ENCODE measurements at places on chromosomes 11 and 22. TPM values are rescaled to one million over a fixed set of nuclear protein-coding genes. Genes with fewer than 3 reads are reported as not detected.

DNA sequence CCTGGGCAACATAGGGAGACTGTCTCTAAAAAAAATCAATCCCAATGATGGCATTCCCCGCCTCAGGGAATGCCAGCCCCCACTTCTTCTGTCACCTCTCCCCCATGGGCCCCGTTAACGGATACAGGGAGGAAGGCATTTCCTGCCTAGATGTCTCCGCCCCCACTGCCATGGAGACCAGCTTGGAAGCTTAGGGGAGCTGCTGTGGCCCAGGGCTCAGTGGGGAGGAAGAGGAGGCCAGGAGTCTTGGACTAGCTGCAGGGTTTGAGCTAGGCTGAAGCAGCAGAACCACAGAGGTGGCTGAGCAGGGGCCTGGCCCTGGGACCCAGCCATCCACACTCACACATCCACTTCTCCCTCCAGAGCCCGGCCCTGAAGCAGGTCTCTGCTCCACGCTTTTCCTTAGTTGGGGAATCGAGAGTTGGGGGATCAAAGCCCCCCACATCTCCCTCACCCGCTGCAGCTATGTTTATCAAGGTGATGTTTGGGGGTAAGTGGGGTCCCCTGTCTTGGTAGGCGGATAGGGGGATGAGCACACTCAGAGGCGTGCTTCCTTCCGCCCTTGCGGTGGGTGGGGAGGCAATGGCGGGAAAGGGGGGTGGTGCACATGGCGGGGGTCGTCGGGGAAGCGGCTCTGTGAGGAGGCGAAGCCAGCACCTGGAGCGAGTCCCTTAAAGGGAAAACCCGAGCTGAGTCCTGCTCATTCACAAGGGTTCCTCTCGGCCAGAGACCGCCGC is at the start of gene C22orf15:
TSS of gene C22orf15 (plus strand) at position 149 of the 737 bp plus-strand sequence. CDS start at position 466, 317 bp downstream.
- DNase-seq = no peak

- DNase-seq = no peak
Measured at GRCh38 chr22:26778372-26778771, 121.0 kb downstream of the MIAT start.

GRCh38 chr11:36151933-36152580 is 137.2 kb downstream of the COMMD9 start:
- no peak for DNase-seq

The DEPDC7 gene
- total RNA-seq = 4.7 TPM

DNA sequence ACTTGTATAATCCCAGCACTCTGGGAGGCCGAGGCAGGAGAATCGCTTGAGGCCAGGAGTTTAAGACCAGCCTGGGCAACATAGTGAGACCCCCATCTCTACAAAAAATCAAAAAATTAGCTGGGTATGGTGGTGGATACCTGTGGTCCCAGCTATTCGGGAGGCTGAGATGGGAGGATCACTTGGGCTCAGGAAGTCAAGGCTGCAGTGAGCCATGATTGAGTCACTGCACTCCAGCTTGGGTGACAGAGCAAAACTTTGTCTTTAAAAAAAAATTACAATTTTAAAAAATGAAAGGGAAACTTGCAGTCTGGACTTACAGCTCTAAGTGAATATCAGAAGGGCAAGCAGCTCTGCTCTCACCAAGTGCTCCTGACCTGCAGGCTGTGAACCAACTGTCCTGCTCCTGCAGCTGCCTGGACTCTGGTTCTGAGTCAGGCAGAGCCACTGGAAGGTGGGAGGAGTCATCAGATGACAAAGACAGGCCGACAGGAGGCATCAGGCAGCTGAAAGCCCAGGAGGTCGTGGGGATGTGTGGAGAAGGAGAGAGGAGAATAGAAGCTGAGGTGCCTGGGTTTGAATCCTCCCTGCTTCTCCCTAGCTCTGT is 9.6 kb downstream of the SMTNL1 start:
- DNase-seq = no peak

GRCh38 chr11:24819863-24820434 is 323.1 kb downstream of the LUZP2 start:
- DNase-seq = no peak

DNA sequence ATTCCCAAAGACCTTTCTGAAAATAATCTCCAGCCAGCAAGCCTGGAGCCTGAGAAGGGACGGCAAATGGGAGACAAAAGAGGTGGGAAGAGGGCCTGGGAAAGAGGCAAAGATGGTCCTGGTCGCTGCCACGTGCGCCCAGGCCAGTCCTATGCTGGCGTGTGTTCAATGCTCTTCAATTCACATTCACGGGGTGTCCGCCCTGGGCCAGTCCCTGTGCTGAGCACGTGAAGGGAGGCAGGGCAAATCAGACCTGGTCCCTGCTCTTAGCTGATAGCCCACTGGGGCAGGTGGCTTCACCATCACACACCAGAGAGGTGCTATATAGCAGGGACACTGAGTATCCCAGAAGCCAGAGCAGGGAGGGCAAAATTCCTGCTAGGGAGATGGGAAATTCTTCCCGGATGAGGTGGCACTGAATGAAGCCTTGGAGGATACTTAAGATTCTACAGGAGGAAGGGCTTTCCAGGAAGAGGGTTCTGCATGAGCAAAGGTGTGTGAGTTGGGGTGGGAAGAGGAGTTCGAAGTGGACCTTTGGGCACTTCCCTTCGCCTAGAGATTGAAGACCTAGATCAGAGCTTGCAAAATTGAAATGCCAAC is 148.2 kb downstream of the CHST1 start:
- no peak for DNase-seq

- no peak for DNase-seq
Measured at GRCh38 chr11:45927684-45928413, 5.4 kb downstream of the LARGE2 start.

- no peak for DNase-seq
Measured at GRCh38 chr11:16028419-16028818, 327.9 kb downstream of the SOX6 start.

The F2 gene
- total RNA-seq = not detected

The HINFP gene
- total RNA-seq = 33.7 TPM

DNA sequence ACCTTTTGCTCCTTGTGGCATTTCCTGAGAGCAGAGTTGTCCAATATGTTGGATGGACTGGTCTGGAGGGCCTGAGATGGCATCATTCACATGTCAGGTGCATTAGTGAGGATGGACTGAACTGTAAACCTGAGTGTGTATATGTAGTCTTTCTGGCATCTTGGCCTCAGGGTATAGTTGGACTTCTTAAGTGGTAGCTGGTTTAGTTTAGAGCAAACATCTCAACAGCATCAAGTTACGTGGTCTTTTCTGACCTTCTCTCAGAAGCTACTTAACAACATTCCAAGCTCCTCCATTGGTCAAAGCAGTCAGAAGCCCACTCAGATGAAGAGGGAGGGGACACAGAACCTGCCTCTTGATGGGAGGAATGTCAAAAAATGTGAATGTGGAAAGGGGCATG is 829.9 kb downstream of the METTL15 start:
- no peak for DNase-seq

The ANKK1 gene
- total RNA-seq = 1.3 TPM

GRCh38 chr11:87284306-87284705 is 246.6 kb downstream of the TMEM135 start:
- no peak for DNase-seq

The CHEK1 gene
- total RNA-seq = 2.1 TPM

- DNase-seq = no peak
Measured at GRCh38 chr22:19965771-19966709, 24.4 kb upstream of the TXNRD2 start.

The BTBD18 gene
- not detected for total RNA-seq

The GAL3ST1 gene
- 0.61 TPM for total RNA-seq

The CHRNA10 gene
- 1.1 TPM for total RNA-seq

- no peak for DNase-seq
Measured at GRCh38 chr11:82194521-82194920, 539.1 kb downstream of the FAM181B start.

GRCh38 chr11:72962084-72962483 is 147.9 kb downstream of the ATG16L2 start:
- DNase-seq = no peak

The GRM5 gene
- not detected for total RNA-seq

GRCh38 chr11:74373382-74373781 is 24.9 kb downstream of the PGM2L1 start:
- DNase-seq = no peak

DNA sequence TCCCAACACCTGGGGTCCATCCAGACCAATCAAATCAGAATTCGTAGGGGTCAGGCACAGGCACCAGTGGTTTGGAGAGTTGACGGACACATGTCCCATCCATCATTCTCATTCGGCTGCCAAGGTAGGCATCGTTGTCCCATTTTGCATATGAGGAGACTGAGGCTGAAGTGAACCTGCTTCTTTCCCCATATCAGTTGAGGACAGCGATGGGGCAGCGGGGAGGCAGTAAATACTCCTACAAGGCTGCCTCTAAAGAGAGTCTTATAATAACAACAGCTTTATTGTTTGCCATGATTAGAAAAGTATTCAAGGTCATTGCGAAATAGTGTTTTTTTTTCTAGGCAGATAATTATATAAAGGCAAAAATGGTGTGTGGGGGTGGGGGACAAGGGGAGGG is 1.6 kb upstream of the BEST1 start:
- DNase-seq = no peak

DNA sequence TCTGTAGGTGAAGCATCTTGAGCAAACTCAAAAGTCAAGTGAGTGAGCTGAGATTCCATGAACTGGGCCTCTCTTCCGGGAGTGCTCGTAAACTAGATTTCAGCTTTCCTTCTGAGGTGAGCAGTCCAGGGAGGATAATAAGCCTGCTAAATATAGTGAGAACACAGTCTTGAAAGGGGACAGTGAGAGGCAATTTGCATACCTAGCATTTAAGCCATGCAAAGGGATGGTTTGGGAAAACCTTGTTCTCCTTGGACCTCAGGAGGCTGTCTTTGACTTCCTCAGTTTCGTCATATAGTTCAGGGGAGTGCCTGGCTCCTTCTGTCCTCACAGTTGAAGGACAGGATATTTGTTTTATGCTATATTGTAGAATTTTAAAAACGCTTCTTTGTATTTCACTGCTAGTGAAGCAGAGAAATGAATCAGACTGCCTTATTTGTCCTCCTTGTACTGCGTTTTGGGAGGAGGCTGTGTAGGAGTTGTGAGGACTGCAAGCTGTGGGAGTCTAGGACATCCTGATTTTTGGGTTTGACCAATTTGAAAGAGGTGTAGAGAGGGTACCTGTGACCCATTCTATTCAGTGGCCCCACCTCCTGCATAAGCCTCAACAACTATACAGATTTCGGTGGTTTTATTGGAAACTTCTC is 11.0 kb upstream of the SORL1-AS1 start:
- DNase-seq = no peak

GRCh38 chr11:84890676-84891075 is 736.5 kb downstream of the DLG2 start:
- DNase-seq = no peak

DNA sequence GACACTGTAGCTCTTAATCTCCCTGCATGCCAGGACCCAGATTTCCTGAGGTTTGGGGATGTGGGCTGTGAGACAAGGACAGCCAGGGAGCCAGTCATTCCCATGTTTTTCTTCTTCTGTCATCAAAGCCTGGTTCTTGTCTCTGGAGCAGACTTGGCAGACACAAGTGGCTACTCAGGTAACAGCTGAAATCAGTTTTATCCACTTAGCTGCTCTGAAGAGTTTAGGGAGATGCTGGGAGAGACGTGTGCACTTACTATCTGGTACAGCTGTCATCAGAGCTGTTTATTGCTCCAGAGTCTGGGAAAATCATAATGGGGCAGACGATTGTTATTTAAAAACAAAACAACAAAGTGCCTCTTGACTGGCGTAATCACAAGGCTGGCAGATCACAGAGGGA is 56.6 kb downstream of the CSNK2A3 start:
- DNase-seq = no peak

All from lower leg skin (tissue), 4 donors.